Stimulated activated CD8-positive, alpha-beta memory T cell treated with anti-CD3 and anti-CD28 coated beads, Interleukin-2, amount 100 ng/mL, for 48 hours (primary cell): ENCODE measurements at places on chromosomes 7 and 10.

- no peak for DNase-seq
These were observed 77.9 kb upstream of the CAMK2B start for GRCh38 chr7:44403176-44403759.

DNA sequence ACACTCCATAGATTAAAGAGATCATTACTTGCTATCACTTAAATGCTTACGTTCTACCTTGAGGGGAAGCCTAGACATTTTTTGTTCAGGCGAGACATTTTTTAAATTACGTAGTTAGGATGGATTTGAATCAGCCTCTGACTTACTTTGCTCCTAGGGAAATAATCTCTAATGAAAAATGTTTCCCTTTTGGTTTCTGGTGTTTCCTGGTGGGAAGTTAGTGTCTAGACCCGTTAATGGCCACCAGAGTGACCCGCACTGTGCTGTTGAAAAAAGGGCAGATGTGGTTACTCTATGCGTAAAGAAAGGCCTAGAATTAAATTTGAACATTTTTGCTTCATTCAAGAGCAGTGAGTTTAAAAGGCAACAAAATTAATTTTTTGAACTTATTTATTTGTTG is 3.8 kb downstream of the ZNF365 start:
- no peak for DNase-seq

DNA sequence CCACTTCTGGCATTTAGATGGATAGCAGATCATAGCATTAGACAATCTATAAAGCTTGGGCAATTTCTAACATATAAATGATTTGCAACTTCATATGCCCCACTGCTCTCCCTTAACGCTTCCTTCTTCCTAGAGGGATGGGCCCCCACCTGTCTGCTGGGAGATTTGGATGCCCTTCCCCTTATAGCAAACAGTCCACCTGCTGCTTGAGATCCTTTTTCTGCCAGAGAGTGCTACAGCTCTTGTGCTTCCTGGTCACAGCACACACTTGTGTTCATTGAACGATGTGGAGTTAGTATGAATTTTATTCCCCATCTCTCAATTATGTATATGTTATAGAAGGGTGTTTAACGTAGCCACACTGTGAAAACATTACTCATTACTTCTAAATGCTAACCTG is 10.4 kb upstream of the PCGF5 start:
- no peak for DNase-seq

GRCh38 chr7:100352984-100353684 is 4.8 kb upstream of the PILRB start:
- no peak for DNase-seq

DNA sequence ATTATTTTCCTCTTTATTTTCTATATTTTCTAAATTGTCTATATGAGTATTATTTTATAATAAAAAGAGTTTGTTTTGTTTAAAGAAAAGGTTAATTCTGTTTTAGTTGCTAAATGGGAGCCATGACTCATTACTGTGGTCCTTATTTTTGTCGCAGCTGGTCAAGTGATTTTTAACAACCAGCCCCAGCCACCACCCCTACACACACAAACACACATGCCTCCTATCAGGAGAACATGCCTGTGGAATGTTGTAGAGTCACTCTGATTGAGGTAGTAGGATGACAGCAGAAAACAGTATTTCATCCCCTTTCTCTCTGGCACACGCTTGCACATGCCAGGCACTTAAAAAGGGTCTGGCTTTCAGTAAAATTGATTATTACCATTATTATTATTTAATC is 68.6 kb upstream of the GDF10 start:
- DNase-seq, result no peak

- no peak for DNase-seq
These were observed 291.7 kb downstream of the TCF7L2 start for GRCh38 chr10:113241599-113242360.

GRCh38 chr7:141928845-141929195 is 12.6 kb downstream of the OR9A4 start:
- no peak for DNase-seq

- no peak for DNase-seq
These were observed 14.4 kb downstream of the PIP4K2A start for GRCh38 chr10:22699976-22700375.

DNA sequence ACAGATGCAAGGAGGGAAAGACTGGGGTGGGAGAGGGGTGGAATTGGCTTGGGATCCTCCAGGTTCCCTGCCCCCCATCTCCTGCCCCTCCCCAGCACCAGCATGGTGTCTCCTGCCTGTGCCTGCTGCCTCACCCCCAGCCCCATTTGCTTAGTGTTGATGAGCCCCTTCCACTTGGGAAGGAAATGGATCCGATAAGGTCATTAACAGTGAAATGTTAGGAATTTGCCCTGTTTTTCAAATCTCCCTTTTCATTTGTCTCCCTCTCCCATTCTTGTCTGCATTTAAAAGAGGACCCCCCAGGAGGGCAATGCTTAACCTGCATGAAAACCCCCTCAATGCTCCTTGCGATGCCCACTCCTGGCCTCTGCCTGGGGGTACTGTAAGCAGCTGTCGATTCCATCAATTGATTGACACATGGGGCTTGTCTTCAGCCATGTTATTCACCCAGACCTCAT is 51.5 kb downstream of the HK1 start:
- no peak for DNase-seq

DNA sequence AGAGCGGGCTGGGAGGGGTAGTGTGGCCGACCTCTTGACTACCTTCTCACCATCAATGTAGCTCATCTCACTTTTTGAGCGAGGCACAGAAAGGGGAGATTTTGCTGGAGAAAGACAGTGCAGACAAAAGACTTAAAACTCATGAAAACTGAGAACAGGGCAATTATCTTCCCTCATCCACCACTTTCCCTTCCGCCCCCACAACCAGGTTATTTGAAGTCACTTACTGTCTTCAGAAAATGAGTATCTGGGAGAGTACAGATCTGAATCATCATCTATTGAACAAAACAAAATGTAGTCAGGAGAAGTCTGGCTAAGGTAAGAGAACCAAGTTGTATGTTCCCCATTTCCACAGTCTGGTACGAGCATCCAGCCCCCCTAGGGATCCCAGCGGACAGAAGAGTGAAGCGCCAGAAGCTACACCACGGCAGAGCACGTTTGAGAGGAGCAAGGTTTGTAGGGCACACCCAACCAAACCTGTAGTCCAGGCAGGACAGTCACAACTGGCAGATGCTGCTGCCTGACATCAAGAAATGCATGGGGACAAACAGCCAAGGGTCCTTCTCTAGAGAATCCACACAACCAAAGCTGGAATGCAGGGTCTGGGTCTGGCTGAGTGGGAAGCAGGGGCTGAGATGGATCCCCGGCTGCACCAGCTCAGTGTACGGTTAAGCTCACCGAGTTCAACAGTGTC is 93.4 kb upstream of the PDLIM1 start:
- no peak for DNase-seq

DNA sequence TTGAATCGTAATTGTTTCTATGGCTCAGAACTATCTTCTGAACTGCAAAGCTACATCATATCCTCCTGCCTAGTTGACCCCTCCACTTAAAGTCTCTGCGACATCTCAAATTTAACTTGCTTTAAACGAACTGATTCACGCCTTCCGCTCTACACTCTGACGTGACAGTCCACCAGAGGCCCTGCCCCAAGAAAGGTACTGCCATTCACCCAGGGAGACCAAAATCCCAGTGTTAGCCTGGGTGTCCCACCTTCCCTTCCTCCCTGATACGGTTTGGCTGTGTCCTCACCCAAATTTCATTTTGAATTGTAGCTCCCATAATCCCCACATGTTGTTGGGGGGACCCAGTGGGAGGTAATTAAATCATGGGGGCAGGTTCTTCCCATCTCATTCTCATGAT is 90.8 kb downstream of the CPXM2 start:
- DNase-seq, result no peak

DNA sequence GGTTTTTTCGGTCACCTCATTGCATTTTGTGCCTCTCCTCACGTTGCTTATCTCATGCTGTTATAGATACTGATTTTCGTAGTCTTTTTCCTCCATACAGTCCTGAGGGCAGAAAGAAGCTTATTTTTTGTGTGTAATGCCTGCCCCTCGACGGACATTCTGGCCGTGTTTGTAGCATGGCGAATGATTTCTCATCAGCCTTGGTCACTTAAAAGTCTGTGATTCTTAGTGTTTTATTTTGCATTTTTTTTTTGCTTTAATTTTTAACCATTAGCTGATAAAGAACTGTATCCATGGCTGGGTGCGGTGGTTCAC is 469 bp upstream of the NOC3L start:
- no peak for DNase-seq

- peak; percentile 5 for DNase-seq
These were observed 941 bp upstream of the LUC7L2 start for GRCh38 chr7:139358541-139359365.

- no peak for DNase-seq
These were observed 7.7 kb downstream of the DDX56 start for GRCh38 chr7:44565795-44566559.

DNA sequence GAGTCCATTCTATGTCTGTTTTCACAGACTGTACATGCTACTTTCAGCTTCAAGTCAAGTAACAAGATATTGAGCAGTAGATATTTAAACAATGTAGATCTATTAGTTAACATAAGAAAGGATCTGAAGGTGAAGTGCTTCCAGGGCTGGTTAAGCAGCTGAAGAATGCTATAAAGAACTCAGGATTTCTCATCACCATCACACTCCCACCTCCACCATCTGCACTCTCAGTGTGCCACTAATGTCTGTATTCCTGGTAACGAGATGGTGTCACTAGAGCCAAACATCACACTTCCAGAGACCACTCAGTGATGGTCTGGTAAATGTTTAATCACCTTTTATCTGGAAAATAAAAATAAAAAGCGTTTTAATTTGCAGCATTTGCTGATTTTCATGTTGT is 224.0 kb upstream of the FERD3L start:
- no peak for DNase-seq

DNA sequence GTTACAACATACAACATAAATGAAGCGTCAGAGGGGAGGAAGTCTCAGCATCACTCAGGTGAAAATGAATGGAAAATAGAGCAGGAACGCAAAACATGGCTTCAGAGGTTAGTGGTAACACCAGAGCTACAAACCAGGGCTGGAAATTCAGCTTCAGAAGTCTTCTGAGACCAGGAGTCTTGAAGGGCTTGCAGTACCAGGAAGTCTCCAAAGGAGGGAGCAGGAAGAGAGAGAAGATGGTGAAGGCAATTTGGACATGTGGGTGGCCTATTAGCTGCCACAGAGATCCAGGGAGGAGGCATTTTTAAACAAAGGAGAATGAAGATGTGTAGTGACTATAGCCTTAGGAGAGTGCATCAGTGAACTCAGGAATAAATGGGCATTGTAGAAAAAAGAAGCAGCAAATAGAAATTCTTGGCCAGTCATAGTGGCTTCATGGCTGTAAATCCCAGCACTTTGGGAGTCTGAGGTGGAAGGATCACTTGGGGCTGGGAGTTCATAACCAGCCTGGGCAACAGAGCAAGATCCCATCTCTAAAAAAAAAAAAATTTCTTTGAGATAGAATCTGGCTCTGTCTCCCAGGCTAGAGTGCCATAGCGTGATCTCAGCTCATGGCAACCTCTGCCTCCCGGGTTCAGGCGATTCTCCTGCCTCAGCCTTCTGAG is 9.3 kb upstream of the TET1 start:
- no peak for DNase-seq

DNA sequence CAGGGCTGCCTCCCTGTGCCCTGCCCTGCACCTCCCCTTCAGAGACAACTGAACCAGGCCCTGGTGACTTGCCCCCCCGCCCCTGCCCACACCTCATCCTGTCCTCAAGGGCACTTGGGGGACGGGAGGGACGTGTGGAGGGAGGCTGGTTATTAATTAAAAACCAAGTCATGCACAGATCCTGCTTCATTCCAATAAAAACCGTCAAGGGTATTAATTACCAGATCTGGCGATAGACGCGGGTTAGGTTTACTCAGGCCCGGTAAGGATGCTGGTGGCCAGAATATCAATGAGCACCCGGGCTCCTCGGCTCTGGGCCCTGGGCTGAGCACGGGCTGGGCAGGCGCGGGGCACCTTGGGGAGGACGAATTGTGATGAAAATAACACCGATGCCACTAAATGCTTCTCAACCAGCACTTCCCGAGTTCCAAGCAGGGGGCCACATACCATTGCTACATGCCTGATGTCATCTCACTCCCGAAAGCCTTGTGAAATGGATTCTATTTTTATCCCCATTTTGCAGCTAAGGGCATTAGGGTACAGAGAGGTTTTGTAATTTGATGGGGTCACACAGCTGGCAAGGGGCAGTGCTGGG is 24.5 kb upstream of the GTF2IRD1 start:
- no peak for DNase-seq

DNA sequence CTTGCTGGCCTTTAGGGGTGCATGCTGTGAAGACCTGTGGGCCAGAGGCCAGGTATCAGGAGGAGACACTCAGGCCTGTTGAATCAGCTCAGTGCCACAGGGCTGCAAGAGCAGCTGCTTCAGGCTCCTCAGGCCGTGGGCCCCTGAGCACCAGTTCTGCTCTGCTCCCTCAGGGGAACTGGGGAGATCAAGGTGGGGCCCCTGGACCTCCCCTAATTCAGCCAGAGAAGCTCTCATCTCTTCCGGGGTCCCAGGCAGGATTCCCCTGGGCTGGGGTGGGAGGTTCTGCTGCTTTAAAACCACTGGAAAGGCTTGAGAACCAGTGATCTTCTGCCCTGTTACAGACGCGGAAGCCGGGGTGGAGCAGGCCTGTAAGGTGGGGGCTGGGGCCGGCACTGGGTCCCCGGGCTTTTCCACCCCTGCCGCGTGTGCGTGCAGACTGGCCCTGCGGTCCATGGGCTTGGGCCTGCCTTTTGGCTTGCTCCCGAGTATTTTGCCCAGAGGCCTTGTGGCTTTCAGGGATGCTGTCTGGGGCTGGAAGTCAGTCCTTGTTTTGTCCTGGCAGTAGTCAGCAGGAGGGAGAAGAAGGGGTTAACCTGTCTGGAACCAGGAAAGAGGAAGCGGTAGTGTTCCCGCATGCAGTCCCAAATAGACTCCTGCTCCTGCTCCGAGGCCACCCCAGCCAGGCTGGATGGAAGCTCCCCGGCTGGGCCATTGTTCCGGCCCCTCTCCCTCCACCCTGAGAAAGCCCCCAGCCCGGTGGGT is 74.3 kb downstream of the LHPP start:
- no peak for DNase-seq

- DNase-seq, result no peak
These were observed 145.7 kb downstream of the MAPK8 start for GRCh38 chr10:48451969-48452878.

DNA sequence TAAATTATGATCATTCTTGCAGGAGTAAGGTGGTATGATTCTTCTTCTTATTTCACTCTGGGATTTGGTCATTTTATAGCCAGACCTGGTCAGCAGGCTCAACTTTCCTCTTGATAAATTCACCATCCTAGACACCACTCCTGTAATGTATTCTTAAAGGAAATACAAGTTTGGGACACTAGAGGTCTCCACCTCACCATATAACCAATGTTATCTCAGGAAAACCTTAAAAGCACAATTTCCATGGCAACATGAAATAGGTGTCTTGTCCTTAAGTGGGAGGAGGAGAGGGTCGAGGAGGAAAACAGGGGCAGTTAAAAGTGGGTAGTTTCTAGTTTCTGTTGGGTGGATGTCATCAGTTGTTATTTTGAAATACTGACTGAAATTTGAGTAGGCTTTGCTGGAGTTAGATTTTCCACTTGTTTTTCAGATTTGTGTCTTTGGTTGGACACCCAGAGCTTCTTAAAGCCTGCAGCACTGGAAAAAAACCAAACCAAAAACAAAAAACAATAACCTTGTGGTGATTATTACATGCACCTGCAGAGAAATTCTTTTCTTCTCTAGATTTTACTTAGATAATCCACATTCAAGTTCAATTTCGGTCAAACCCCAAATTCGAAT is 163.1 kb downstream of the PRKCQ start:
- no peak for DNase-seq
